ENCODE measurements at places on chromosomes 11 and 22. TPM values are rescaled to one million over a fixed set of nuclear protein-coding genes. Genes with fewer than 3 reads are reported as not detected.

ACR gene
- not detected for total RNA-seq

DEPDC7 gene
- total RNA-seq: 10.5 TPM

SCGB1C1 gene
- not detected for total RNA-seq

SORL1 gene
- 1.5 TPM for total RNA-seq

TPH1 gene
- 0.06 TPM for total RNA-seq

MYBPC3 gene
- not detected for total RNA-seq

MYOD1 gene
- not detected for total RNA-seq

ZNF214 gene
- 1.8 TPM for total RNA-seq

TRIM48 gene
- total RNA-seq: not detected

SCARF2 gene
- total RNA-seq: 9.5 TPM

RFPL2 gene
- total RNA-seq: not detected

NCF4 gene
- total RNA-seq: 0.23 TPM

GPHA2 gene
- total RNA-seq: not detected

UPB1 gene
- 0.06 TPM for total RNA-seq

HTR3A gene
- total RNA-seq: not detected

VPREB1 gene
- not detected for total RNA-seq

B3GAT3 gene
- 17.9 TPM for total RNA-seq

OR52N4 gene
- not detected for total RNA-seq

VSIG2 gene
- not detected for total RNA-seq

RIMBP3C gene
- total RNA-seq: not detected

C11orf68 gene
- 12.5 TPM for total RNA-seq

IFITM10 gene
- total RNA-seq: 0.11 TPM

SCT gene
- not detected for total RNA-seq

ART1 gene
- total RNA-seq: not detected

PACSIN2 gene
- total RNA-seq: 47.0 TPM

NRXN2 gene
- 20.9 TPM for total RNA-seq

UBASH3B gene
- total RNA-seq: under 0.01 TPM

GTSE1 gene
- 21.1 TPM for total RNA-seq

HBG2 gene
- total RNA-seq: not detected

TMPRSS5 gene
- total RNA-seq: not detected

MMP12 gene
- 1.3 TPM for total RNA-seq

NARS2 gene
- 45.1 TPM for total RNA-seq

SCGB2A2 gene
- not detected for total RNA-seq

SERPING1 gene
- not detected for total RNA-seq

LRRC56 gene
- total RNA-seq: 0.11 TPM

Data from Daoy (cell line).